Foreskin keratinocyte (primary cell): ENCODE measurements at places on chromosomes 2 and 18. TPM values are rescaled to one million over a fixed set of nuclear protein-coding genes. Genes with fewer than 3 reads are reported as not detected.

The C2orf66 gene
- total RNA-seq, result 0.14 TPM in 2 replicates

The OR6B2 gene
- total RNA-seq, result not detected in 2 replicates

The VAMP8 gene
- total RNA-seq, result 93.1 and 116 TPM in 2 replicates

The UGT1A5 gene
- total RNA-seq, result 0.53 and 0.82 TPM in 2 replicates

The INO80C gene
- 56.3 and 62.6 TPM in 2 replicates for total RNA-seq

The MAP3K19 gene
- total RNA-seq, result not detected in 2 replicates

The CCDC74A gene
- total RNA-seq, result 11.7 and 13.3 TPM in 2 replicates

The UGT1A3 gene
- total RNA-seq, result 0.14 and 0.88 TPM in 2 replicates

The BMP10 gene
- not detected in 2 replicates for total RNA-seq

The VIT gene
- total RNA-seq, result not detected in 2 replicates

The C2orf81 gene
- total RNA-seq, result 1.5 and 3.5 TPM in 2 replicates

The HJURP gene
- 40.1 and 45.8 TPM in 2 replicates for total RNA-seq

The KYNU gene
- total RNA-seq, result 0.39 and 3.6 TPM in 2 replicates

The GAL3ST2 gene
- total RNA-seq, result not detected in 2 replicates
